ENCODE measurements at places on chromosomes 2 and 18.
A peak's percentile ranks its signal among the peaks of the same experiment; 100 is the strongest.

DNA sequence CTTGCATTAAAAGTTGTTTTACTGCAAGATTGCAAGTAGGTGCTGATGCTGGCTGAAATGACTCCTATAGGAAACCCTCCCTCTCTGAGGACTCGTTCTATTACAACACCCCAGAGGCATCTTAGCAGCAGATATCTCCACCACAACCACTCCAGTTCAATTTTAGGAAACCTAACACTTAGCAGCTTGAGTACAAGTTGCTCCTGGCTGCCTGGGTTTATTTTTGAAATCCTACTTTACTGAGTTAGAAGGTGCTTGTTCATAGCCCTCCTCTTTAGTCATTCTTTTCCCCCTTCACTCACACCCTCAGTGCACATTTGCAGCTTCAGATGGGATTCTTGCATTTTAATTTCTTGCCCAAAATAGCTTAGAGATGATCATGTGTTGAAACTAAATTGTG, 111.5 kb downstream of the MTCL1 start:
- no peak for DNase-seq

DNA sequence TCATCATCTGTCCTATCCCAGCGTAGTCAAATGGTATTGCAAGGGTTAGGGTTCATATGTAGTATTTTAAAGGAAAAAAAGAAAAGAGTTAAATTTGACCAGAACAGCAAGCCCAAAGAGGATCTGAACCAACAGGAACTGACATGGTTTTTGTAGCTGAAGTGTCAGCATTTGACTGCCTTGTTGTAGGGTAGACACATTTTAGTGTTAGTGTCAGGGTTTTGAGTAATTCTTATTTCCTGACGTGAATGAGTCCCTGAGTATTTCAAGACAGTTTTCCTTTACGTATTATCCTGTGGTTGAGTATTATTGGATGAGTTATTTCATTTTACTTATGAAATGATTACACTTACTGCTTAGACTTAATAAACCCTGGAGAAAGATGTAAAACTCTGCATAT, 173.3 kb upstream of the ZEB2 start:
- no peak for DNase-seq

DNA sequence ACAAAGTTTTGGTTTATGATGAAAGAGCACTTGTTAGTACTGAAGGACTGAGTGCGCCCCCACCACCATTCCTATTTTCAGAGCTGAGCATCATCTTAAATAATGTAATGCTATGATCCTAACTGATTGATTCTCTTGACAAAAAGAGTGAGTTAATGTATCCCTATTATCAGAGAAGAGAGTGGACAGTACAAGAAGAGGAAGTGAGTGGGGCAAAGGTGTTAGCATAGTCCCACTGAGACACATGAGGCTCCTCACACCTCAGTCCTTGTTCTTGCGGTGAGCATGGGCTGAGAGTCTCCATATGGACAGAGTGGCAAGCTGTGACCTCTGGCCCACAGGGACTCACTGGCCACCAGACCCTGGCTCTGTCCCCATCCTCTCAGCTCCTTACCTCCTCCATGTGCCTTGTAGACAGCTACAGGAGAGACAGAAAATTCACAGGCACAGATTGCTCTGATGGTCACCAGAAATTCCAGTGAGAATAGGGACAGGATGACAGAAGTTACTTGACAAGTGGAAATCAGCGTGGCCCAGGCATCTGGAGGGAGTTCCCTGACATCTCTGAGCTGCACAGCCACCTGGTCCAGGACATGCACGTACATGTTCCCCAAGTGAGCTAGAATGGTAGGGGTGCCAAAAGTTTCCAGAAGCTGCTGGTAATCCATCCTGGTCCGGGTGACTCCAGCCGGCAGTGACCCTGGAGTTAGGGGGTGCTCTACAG, 32.6 kb downstream of the NAPG start:
- DNase-seq, result no peak

- no peak for DNase-seq
Measured at GRCh38 chr2:7127156-7127555, 209.9 kb downstream of the RNF144A start.

- DNase-seq, result no peak
Measured at GRCh38 chr18:40055262-40055661, 1899.8 kb upstream of the PIK3C3 start.

- no peak for DNase-seq
Measured at GRCh38 chr2:180062178-180062577, 55.1 kb upstream of the CWC22 start.

DNA sequence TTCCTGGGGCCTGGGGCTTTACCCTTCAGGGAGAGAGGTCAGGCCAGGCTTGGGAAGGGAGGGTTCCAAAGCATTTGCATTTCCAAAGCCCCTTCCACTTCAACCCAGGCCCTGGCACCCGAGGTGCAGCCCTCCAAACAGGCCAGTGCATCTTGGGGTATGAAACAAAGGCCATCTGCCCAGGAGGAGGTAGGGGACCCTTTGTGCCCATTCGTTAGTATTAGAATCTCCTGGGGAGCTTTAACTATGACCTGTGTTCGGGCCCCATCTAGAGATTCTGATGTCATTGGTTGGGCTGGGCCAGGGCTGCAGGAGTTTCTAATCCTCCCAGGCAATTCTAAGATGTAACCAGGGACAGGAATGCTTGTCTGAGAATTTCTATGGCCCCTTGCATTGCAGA, 73.6 kb downstream of the CIB4 start:
- DNase-seq, result no peak

- no peak for DNase-seq
Measured at GRCh38 chr2:37659723-37660122, 11.7 kb downstream of the CDC42EP3 start.

- no peak for DNase-seq
Measured at GRCh38 chr2:12951657-12951973, 234.9 kb downstream of the TRIB2 start.

DNA sequence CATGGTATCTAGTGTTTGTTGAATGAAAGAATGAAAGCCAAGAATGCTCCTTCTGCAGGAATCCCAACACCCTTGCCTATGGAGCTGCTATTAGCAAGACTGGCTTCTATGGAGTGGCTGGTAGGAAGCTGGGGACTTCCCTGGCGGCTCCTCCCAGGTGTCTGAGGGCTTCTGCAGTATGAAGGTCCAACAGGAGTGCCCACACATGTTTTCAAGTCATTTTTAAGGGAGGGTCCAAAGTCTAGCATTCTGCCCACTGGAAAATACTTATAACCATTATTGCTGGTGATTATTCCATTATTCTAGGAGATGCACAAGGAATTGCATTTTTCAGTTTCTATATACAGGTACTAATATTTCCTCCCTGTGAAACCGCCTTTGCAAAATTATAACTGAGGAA, 21.9 kb upstream of the NPC1 start:
- no peak for DNase-seq

GRCh38 chr2:186561467-186562208, 28.2 kb upstream of the ITGAV start:
- DNase-seq, result no peak

- peak; percentile 6 for DNase-seq
Measured at GRCh38 chr2:134583462-134583861, 135.3 kb downstream of the TMEM163 start.
